ENCODE measurements at places on chromosomes 2 and 18.
A peak's percentile ranks its signal among the peaks of the same experiment; 100 is the strongest.

- no peak for DNase-seq
Measured at GRCh38 chr2:145731467-145731866, 1211.5 kb upstream of the ZEB2 start.

- DNase-seq, result no peak
Measured at GRCh38 chr2:235068701-235069100, 116.9 kb downstream of the SH3BP4 start.

GRCh38 chr2:204901591-204901990, 356.3 kb downstream of the PARD3B start:
- no peak for DNase-seq

GRCh38 chr18:49547701-49548100, 14.2 kb upstream of the LIPG start:
- DNase-seq, result no peak

DNA sequence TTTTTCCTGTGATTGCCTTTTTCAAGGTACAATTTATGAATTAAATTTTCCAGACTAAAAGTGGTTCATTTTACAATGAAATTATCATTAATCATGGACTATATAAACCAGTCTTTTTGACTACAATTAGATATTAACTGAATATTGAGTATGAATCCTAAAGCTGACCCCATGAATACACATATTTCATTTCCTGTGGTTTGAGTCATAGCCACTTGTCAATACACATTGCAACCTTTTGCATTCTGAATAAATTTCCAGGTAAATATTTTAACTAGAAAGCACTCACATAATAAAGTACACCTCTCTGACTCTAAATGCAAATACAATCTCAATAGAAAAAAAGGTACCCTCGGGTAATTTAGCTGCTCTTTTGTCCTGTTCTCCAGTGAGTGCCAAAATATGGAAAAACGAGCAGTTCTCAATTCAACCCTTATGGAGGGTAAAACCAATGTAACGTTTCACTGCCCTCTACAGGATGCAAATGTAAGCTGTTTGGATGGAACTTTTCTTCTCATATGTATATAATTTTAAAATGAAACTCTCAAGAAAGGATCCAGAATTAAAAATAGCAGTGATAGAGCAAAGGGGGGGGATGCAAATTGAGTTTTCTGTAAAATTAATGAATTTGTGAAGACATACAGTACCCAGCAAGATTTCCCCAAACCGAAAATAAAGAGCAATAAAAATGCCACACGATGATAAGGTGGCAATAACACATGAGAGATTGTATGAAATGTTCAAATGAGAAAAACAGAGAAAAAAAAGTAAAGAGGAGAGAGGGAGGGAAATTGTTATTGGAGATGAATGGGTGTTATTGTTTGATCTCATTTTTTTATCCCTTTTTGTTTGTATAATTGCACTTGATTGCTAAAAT, 1795.7 kb upstream of the PIK3C3 start:
- no peak for DNase-seq

DNA sequence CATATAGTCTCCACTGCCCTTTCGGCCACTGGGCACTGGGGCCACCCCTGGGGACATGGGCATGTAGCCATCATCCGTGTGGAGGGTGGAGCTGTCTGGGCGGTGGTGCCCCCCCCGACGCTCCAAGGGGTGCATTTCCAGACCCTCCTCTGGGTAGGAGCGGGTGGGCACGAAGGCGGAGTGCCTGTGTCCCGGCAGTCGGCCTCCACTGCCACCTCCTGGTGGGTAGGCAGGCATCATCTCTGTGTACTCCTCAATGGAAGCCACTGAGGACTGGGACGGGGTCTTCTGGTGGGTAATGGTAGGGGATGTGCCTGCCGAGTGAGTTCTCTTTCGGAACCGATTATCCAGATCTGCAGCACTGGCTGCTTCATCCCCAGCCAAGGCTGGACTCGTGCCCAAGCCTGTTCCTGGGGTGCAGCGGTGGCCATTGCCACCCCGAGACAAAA, 2.8 kb downstream of the IRS1 start:
- no peak for DNase-seq

DNA sequence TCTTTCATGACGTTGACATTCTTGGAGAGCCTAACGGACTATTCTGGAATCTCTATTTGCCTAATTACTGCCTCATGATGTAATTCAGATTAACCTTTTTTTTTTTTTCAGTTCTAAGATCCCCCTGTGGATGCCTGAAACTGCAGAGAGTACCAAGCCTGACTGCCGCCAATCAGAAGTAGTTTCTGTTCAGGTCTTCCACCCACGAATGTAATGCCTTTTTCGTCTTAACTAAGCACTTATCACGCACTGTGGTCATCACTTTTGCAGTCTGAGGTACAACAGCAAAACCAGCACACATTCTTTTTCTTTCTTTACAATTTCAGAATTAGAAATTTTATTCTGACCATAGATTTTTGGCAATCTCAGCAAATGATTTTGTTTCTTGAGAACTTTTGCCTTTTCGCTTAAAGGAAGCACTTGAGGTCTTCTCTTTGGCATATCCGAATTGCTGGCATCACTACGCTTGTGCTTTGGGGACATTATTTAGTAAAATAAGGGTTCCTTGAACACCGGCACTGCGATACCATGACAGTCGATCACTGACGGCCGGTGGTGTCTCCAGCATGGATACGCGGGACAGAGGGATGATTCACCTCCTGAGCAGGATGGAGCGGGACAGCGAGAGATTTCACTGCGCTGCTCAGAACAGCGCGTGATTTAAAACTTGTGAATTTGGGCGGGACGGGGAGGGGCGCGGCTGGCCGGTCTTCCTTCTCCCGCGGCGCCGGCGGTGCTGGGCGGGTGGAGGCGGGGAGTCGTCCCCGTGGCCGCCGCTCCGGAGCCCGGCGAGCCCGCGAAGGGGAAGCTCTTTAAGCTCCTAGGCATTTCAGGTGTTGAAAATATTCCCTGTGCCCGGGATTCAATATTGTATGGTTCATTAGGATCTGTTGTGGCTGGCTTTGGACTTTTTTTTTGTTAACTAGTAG, 32.0 kb upstream of the GPR55 start:
- DNase-seq, result no peak

GRCh38 chr2:75892490-75892889, 181.8 kb upstream of the GCFC2 start:
- DNase-seq, result no peak

DNA sequence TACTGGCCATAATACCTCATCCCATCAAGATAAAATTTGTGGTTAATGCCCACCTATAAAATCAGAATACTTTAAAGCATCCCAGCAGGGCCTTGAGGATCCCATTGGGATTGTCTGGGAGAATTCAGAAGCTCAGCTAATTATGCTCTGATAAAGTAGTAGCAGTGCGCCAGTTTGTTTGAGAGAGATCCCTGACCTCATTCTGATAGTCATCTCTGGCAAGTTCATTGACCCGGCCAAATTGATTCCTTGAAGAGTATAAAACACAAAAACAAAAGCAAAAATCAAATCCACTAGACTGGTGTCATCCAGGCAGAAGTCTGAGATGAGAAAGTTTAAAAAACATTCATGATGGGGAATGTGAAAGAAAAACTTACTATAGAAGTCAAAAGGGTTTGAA, 14.1 kb downstream of the ABCG5 start:
- no peak for DNase-seq

DNA sequence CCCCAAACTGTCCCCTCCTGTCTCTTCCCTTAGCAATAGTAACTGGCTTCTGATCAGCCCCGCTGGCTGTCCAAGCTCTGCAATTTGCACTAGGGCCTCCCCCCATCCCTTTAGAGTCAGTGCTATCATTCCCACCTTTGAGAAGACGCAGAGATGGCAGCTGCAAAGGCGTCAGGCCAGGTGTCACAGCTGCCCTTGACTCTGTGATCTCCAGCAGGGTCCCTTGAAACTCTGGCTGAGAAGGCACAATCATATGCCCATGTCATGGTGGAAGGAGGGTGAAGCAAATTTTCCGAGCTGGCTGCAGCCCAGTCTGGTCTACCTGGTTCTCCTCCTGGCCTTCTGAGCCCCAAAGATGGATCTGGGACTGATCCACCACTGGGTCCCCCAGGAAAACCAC, 49.2 kb upstream of the TEX51 start:
- DNase-seq, result no peak

- no peak for DNase-seq
Measured at GRCh38 chr2:238863749-238864206, 15.9 kb downstream of the TWIST2 start.

DNA sequence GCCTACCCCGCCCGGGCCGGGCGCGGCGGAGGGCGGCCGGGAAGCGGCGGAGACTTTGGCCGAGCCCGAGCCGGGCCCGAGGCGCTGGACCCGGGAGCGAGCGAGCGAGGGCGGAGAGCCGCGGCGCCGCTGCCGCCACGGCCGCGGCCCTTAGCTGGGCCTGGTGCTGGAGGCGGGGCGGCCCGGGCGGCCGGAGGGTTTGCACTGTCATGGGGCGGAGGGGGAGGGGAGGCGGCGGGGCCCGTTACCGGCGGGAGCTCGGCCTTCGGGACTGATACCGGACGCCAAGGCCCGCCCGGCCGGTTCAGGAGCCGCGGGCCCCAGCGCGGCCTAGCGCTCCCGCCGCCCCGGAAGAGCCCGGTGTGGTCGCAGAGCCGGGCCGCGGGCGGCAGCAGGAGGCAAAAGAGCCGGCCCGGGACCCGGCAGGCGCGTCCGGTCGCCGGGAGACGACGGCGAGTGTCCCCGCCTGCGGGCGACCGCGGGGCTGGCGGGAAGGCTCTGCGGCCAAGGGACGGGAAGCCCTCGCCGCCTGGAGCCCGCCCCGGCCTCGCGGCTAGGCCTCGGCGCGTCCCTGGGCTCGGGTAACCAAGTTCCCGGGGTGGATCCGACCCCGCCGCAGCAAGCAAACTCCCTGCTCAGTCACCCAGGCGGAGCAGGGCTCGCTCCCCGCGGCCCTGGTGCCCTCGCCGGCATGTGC, 697 bp downstream of the KCMF1 start:
- peak; percentile 52 for DNase-seq

GRCh38 chr2:108925735-108926134, 63.3 kb downstream of the EDAR start:
- DNase-seq, result no peak

DNA sequence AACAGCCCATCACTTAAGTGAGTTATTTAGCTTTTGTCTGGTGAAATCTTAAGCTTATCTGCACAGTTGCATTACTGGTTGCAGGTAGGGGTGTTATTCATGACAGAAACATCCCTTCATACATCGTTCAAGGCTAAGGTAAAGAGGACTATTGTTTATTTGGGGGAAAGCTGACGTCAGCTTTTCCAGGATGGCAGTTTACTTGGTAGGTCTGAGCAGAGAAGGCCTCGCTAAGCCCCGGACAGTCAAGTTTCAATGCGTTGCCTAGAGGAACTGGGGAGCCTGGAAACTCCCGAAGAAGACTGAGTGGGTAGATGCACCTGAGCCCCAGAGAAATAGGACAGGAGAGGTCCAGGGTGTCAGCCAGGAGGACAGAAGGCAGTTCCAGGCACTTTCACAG, 2.2 kb downstream of the RNU4ATAC start:
- DNase-seq, result no peak

DNA sequence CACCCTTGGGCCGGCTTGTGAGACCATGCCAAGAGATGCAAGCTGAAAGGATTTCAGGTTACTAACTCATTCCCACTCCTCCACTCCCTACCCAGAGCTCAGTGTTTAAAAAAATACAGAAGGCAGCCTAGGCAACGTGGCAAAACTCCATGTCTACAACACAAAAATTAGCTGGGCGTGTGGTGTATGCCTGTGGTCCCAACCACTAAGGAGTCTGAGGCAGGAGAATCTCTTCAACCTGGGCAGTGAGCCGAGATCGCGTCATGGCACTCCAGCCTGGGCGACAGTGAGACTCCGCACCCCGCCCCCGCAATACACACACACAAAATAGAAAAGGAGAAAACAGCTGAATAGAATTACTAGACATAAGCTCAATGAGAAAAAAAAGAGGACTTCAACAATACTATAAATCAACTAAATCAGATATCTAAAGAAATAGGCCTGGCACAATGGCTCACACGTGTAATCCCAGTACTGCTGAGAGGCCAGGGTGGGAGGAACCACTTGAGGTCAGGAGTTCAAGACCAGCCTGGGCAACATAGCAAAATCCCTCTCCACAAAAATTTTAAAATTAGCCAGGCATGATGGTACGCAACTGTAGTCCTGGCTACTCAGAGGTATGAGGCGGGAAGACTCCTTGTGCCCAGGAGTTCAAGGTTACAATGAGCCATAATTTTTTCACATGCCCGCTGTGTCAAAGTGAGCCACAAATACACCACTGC, 10.1 kb downstream of the IWS1 start:
- no peak for DNase-seq

GRCh38 chr2:237208373-237209260, 122.9 kb downstream of the COPS8 start:
- no peak for DNase-seq

DNA sequence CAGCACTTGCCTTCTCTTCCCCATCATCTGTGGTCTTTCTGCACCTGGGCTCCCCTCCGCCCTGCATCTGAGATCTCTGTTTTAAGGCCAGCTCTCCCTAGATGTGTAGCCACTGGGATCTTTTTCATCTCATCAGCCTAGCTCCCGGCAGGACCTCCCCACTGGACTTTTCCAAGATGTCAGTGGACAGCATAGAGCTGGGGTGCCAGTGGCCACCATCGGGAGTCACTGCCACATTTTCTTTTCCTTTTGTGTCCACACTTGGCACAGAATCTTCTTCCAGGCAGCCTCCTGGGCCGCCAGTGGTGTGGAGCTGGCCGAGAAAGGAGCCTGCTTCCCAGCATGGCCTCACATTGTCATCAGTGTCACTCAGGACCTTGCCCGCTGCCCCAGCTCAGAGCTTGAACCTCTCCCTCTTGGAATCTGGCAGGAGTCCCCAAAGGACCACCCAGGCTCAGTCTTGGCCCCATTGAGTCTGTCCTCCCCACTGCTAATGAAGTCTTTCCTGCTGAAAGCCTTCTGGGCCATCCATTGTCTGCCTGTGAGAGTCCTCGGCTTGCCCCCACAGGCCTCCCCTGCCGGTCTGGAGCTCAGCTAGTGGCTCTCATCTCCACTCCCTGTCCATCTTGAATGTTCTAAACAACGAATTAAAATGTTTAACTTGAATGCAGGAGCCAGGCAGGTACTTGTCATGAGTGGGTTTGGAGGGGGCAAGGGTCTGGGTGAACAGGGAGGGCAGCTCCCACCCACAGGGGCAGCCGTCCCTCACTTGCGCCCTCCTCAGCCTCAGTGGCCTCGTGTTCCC, 324.4 kb downstream of the GBX2 start:
- DNase-seq, result no peak

- no peak for DNase-seq
Measured at GRCh38 chr2:112621790-112622527, 23.8 kb upstream of the SLC20A1 start.

DNA sequence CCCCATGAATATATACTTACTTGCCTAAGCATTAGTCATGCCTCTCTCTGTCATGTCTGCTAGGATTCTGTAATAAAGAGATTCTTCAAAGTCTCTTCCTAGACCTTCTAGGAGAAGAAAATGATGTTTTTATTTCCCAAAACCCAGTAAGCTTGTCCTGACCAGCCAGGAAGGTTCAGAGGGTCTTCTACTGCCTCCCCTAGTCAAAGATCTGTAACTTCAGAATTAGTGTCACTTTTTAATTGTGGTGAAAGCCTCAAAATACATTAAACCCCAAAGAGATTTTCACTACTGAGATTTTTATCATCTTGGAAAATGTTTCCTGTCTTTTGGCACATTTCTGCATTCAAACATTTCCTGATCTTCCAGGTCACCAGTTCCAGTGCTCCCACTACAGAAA, 232.9 kb upstream of the STK17B start:
- DNase-seq, result no peak

GRCh38 chr2:115386465-115386864, 944.0 kb downstream of the DPP10 start:
- DNase-seq, result no peak

- DNase-seq, result no peak
Measured at GRCh38 chr18:27780061-27780745, 396.7 kb downstream of the CDH2 start.

All from CD4-positive, alpha-beta T cell treated with Interleukin-6 at 100 ng/mL for 8 hours (primary cell).